ENCODE measurements at places on chromosomes 11 and 22.

GRCh38 chr11:132881622-132882021, 650.7 kb downstream of the OPCML start:
- no peak for DNase-seq

DNA sequence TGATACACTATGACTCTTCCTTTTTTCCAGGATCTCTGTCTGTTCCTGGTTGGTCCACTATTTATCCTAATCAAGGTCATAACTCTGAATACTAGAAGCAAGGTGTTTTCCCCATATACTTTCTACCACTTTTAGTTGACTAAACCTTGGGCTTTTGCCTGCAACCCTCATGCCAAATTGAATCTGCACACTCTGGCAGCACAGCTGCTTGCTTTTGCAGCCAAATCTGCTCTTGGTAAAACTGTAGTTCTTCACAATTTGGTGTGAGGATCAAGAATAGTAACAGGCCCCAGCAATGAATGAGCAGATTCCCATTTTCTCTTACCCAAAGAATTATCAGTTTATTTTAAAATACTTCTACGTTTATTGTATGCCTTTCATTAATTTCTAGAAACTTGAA, 586.5 kb upstream of the CNTN5 start:
- DNase-seq: no peak

DNA sequence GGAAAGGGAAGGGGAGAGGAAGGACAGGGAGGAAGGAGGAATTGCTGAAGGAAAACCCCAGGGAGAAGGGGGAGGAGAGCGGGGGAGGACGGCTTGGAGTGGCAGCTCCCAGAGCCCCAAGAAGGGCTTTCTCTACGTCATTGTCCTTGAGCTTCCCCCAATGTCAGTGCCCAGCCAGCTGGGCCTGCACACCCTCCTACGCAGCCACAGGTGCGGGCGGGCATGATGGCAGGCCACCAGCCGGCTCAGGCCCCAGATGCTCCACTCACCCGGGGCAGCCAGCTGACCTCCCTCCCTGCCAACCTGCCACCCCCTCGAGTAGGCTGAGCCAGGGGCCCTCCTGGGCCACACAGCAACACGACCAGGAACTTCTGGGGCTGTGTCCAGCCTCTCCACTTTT, 11.2 kb downstream of the SYT7 start:
- no peak for DNase-seq

DNA sequence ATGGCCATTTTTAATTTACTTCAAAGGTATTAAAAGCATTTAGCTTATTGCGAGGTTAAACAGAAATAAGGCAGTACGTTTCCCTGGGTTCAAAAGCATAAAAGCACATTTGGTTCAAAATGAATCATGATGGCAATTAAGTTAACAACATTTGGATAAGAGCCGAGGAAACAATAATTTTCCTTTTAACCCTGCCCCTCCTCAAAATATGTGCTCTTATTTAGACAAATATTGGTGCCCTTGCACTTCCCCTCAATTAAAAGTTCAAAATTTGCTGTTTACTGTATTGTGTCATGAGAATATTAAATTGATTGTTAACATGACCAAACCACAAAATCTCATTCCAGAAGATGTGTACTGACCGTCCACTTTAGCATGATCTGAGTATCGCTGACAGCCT, 48.7 kb downstream of the VSIG10L2 start:
- DNase-seq: no peak

- DNase-seq: no peak
Measured at GRCh38 chr11:112504056-112504455, 243.4 kb upstream of the PLET1 start.

GRCh38 chr11:9701799-9702198, 37.9 kb downstream of the SWAP70 start:
- no peak for DNase-seq

GRCh38 chr11:122741613-122742300, 86.2 kb downstream of the UBASH3B start:
- no peak for DNase-seq

DNA sequence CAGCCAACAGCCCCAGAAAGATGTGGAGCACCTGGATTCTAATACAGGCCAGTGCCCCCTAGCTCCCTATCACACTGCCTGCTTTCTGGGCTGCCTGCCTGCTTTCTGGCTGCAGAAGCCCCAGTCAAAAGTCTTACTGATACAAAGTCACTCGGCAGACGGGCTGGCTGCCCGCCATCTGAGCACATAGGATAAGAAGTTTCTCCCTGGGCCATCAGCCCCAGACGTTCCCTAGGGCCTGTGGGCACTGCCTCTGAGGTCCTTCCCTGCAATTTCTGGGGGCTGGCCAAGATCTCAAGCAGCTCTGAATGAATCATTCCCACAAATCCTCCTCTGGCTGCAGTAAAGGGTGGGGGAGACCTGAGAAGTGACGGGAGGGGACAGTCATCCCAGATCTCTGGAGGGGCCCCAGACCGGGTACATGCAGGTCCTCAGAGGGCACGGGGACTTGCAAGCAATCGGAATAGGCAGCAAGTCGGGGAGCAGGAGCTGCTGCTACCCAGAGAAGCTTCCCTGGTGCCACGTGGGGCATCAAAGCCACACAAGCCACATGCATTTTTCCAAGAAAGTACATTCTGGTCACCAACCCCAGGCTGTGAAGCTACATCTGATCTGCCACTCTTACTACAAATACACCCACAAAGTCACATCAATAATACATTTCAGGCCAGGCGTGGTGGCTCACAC, 4.7 kb downstream of the TPST2 start:
- no peak for DNase-seq

GRCh38 chr11:62104816-62105653, 18.8 kb upstream of the INCENP start:
- DNase-seq: no peak

GRCh38 chr11:47705721-47706120, 9.4 kb downstream of the AGBL2 start:
- no peak for DNase-seq

DNA sequence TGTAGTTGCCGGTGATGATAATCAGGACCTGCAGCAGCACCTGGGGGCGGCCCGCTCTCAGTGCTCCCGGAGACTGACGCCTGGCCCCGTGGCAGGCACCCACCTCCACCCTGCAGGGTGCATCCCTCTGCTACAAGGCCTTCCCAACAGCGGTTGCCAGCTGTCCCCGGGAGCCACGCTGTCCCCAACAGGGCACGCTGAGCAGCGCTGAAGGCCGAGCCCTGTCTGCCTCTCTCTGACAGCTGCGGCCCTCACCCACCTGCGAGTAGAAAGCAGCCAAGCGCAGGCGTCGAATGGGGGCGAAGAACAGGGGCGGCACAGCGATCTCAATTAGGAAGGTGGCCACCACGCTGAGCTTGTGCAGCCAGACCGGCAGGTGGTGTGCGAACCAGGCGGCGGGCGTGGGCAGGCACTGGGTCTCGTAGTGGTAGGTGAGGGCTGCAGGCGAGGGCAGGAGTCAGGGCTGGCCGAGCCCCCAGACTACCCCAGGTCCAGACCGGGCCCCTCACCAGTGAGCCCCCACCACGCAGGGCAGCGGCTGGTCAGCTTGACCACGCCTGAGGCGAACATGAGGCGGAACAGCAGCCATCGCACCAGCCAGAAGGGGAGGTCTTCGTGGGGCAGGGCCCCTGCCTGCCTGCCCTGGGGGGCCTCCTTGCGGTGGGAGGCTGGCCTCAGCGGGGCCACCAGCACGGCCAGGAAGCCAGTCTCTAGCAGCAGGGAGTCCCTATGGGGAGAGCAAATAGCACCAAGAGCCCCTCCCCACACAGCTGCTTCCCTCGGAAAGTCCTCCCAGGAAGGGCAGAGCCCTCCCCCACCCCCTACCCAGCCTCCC, 1.5 kb downstream of the LMF2 start:
- DNase-seq: no peak

GRCh38 chr11:65917434-65918210, 1.2 kb downstream of the C11orf68 start:
- no peak for DNase-seq

DNA sequence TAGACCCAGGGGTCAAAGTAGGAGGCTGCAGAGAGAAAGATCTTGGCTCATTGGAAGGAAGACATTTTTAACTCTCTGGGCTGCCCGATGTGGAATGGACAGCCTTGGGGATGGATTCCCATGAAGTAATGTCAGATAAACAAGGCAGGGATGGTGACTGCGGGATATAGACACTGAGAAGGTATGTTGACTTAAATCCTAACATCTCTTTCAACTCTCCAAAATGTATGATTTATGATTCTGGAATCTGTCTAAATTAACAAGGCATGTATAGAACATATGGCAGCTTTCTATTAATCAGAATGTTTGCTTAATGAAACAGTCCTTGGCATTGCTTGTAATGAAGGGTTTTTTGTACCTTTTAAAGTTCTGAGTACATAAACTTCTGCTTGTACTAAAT, 56.1 kb upstream of the VSTM5 start:
- no peak for DNase-seq
